Stimulated activated CD8-positive, alpha-beta memory T cell treated with anti-CD3 and anti-CD28 coated beads, Interleukin-4, amount 100 ng/mL, for 4 hours (primary cell): ENCODE measurements at places on chromosomes 16 and 17.
A peak's percentile ranks its signal among the peaks of the same experiment; 100 is the strongest.

- DNase-seq = no peak
Measured at GRCh38 chr17:50519141-50519834, 11.0 kb downstream of the MYCBPAP start.

DNA sequence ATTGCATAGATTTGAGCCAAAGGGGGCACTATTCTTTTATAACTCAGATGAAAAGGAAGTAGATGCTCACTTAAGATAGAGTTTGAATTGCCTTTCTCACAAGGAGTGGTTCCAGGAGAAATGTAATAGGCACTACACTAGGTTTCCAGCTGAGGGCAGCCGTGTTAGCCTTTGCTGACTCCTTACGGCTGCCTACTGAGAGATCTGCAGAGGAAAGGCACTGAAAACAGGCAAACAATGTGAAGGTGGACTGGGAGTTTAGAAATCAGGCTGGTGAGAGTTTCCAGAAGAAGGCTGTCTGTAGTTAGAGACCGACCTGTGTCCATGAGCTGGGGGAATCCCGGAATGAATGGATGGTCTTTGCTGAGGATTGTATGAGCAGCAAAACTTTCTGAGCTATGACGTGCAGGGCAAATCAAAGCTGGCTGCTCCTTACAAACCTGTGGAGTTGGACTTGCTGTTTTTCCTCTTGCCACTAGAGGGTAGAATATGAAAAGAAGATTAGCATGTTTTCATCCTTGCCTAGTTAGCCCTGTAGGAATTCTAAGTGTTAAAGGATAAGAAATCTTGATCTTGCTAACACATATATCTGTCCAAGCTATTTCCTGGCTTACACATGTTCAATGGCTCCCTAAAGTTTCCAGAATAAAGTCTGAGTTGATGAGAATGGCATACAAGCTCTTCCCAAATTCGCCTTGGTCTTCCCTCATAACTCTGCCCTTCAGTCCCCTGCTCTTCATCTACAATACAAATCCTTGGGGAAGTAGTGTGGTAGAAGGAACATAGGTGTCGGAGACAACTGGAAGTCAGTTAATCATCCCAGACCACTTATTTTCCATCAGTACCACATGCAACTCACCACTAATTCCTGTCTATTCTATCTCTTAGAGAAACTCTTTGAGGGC, 20.1 kb upstream of the TAOK1 start:
- no peak for DNase-seq

DNA sequence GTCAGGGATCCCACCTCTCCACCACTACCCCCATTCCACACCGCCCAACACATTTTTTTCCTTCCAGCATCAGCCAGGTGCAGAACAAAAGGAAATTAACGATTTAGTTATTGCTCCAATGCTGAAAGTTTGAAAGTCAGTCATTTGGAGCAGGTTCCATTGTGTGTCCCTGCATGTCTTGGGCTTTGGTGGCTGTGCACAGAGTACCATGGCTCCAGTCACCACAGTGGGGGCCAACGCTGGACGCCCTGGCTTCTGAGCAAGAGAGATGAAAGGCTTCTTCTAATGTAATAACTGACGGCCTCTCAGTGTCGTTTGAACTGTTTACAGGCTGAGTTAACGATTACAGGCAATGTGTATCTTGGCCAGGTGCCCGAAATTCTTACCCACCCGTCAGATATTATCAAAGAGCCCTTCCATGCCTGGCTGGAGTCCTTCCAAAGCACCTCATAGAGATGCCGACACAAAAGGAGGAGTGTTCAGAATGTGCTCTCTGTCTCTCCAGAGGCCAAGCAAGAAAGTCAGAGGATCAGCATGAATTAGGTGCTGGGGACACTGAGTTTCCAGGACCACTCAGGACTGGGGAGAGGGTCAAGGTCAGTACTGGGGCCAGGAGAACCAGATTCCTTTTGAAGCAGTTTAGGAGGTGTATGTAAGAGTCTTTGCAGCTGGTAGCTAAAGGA, 25.9 kb downstream of the RNF43 start:
- DNase-seq = no peak

- no peak for DNase-seq
Measured at GRCh38 chr17:42543190-42544079, 7.4 kb downstream of the NAGLU start.

DNA sequence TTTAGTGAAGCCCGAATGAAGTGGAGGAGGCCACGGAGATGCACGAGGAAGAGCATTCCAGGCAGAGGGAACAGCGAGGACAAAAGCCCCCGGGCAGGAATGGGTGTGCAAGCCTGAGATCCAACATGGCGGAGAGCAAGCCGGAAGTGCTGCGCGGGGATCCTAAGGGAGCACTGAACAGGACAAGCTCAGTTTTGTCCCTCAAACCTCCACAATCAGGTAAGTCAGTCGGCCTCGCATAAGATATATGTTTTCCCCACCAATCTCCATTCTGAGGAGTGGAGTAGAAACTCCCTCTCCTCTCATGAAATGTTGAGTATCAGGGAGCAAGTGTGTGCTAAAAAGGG, 32.9 kb upstream of the USP22 start:
- DNase-seq = no peak

GRCh38 chr17:61986898-61987297, 59.1 kb upstream of the INTS2 start:
- DNase-seq = no peak

- no peak for DNase-seq
Measured at GRCh38 chr17:74702116-74702871, 10.4 kb downstream of the CD300LF start.

DNA sequence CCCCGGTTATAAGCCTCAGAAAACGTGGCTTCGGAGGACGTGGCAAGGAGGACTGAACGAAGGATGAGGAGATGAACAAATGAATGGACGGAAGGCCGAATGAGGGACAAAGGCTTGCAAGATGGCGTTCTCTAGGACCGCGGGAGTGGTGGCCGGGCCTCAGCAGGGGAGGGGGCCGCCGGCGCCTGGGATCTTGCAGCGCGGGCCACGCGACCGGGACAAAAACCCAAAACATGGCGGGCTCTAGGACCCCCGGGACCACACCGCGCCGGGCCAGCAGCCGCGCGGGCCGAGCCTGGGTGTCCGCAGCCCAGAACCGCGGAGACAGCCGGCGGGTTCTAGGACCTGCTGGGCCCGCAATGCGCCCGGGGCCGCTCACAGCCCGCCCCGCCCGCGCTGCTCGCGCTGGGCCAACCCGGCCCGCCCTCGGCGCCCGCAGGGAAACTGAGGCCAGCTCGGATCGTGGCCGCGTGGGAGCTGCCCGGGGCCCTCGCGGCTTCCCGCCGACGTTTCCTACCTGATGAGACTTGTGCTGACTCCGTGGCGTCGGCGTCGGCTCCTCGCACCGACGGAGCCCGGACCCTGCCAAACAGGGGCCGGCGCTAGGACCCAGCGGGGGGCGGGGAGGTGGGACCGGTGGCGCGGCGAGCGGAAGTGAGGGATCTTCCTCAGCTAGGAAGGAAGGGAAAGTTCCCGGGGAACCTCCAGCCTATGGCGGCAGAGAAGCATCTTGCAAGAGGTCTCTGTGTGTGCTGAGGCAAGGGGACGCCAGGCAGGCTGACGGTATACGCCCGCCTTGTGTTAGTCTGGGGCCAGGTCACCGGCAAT, 684 bp downstream of the ZNF668 start:
- DNase-seq = peak; percentile 76

DNA sequence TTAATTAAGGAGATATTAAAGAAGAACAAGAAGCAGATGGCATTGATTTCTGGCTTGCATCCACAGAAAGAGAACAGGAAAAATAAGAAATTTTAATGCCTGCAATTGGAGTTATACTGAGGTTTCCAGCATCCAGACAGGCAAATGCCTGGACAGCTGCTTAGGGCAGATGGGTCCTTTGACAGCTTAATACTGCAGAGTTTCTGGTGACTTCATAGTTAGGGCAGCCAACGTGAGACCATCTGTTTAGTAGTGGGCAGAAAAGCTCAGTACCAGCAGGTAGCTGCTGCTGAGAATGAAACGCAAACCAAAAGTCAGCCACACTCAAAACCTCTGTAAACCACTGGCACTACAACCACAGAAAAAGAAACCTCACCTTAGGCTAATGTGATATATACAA, 109.8 kb downstream of the CDK5R1 start:
- no peak for DNase-seq

DNA sequence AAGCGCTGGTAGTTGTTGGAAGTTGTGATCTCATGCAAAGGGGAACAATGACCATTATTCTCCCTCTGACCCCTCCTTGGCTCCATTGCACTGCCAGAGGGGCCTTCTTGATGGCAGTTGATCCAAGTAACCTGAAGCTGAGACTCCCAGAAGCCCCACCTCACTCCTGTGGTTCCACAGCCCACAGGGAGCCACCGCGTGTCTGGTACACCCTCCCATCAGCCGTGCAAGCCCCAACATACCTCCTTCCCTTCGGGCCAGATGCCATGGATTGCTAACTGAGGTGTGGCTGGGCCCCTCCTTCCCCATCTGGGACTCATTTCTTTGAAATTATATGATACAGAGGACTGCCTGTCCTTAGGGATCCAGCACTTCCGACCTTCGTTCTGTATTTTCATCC, 17.8 kb downstream of the SAP30BP start:
- no peak for DNase-seq

GRCh38 chr17:79831265-79832217, 7.7 kb downstream of the CBX4 start:
- no peak for DNase-seq

- DNase-seq = peak; percentile 15
Measured at GRCh38 chr17:10729334-10730193, at the start of gene TMEM220. Gene TMEM220 (minus strand): TSS chr17:10730023. CDS start chr17:10729851, 172 bp downstream.

DNA sequence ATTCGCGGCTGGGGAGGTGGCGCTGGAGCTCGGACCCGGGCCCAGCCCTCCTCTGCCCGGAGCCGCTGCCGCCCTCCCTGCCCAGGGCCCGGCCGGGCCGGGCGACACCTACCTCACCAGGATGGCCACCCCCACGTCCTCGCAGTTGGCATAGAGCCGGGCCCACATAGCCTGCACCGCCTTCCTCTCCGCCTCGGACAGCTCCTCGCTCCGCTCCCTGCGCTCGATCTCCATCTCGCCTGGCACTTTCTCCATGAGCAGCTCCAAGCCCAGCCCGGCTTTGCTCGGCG, 276 bp downstream of the CYGB start:
- no peak for DNase-seq

DNA sequence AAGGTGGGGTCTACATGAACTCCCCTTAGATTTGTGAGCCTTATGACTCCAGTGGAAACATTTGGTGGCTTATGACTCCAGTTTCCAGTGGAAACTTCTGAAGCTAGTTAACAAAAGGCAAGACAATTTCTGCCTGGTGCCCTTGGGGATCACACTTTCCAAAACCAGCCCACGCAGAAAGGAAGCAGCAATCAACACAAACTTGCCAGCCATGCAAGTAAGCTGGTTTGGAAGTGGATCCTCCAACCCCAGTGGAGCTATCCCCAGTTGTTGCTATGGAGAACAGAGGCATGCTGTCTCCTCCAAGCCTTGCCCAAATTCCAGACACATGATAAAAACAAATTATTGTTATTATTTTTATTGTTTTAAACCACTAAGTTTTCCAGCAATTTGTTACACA, 130.9 kb downstream of the CDH11 start:
- no peak for DNase-seq

GRCh38 chr17:58337600-58338453, 9.2 kb upstream of the TSPOAP1 start:
- peak; percentile 83 for DNase-seq

GRCh38 chr17:78624324-78625151, 47.3 kb upstream of the DNAH17 start:
- no peak for DNase-seq

DNA sequence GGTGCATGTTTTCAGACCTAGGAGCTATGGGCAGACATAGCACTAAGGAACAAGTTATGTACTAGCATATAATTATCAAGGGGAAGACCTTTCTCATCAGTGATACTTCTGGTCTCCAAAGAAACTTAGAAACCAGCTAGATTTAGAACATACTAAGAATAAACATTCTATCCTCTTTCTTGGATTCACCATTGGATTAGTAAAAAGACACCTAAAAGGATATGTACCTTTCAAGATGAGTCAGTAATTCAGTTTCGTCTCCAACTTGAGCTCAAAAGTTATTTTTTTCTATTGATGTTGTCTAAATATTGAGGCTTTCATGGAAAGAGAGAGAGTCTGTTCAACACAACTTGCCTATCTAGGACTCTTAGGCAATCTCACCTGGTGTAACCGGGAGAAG, 13.2 kb downstream of the ZNF821 start:
- no peak for DNase-seq

DNA sequence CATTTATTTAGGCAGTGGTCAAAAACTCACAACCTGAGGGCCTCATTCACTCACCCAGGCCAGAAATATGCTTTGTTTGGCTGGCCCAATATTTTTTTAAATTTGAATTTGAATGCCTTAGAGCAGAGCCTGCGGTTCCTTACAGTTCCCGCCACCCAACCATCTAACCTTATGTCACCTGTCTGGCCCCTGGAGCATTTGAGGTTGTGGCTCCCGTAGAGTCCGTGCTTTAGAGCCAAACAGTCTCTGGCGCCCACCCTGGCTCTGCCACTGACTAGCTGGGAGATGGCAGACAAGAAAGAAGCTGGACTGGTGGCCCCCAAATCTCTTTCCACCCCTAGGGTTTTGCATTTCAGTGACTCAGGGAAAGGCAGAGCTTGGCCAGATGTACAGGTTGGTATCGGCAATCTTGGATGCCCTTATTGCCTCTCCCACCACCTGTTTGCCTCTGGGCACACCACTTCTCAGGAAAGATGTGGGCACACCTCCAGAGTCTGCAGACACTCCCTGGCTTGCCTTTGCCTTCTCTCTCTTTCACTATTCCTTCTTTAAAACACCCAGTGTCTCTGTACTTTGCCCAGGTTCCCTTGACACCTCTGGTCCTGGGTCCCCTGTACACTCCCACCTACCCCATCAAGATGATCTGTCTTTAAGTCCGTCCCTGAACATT, 1.9 kb upstream of the MAP3K14 start:
- DNase-seq = no peak

DNA sequence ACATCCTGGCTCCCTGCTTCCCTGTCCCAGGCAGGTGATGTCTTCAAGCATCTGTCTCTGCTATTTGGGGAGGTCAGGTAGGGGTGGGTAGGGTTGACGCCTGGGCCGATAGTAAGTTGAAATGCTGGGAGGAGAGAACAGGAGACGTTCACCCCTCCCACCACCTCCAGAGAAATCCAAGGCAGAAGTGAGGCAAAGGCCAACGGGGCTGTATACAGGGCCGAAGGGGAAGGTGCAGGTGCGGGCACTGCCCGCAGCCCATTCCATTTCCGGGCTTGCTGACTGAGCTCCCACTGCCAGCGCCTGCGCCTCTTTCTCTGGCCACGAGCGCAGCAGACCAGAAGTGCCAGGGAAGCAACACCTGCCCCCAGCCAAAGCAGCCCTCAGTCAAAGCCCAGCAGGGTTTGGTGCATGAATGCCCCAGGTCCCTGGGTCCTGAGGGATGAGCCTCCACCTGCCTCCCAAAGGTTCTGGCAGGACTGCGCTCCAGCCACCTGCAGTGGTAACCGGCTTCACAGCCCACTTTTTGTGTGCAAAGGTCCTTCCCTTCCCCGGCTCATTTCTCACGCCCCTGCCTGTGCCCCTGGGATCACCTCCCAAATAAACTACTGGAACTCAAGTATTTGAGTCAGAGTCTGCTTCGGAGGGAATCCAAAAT, 127.6 kb upstream of the TNRC6C start:
- no peak for DNase-seq

DNA sequence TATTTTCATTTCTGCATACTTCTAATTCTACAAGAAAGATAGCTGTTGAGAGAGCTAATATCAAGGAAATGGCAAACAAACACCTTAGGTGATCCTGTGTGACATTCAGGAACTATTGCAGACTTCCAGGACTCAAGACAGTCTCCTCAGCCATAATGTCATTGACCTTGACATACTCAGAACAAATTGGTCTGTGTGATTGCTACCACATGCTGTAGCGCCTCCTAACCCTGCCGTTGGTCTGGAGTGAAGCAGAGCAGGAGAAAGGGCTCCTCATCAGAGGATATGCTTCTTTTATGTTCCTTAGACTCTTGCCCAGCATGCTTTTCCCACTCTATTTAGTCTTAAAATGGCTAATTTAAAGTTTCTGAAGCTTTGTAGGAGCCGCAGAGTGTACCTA, 194.2 kb upstream of the TBX2 start:
- DNase-seq = no peak
